ENCODE measurements at places on chromosomes 7 and 10.

- no peak for DNase-seq
These were observed 238.5 kb upstream of the MAGI2 start for GRCh38 chr7:79692015-79692414.

DNA sequence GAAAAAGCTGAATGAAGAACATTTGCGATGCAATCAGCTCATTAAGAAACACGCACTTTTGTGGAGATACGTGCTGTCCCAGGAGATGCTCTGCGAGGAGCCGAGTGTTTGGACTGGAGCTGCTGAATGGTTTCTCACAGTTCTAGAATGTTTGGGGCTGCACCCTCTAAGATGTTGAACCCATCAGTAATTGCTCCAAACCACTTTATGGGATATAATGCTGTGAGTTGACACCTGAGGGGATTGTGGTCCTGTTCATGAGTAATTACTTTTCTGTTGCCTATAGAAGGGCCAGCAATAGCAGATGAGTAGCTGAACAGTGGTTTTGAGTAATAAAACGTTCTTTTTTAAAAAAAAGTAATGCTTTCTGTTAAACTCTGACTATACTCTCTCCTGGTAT is 63.1 kb downstream of the IKZF1 start:
- no peak for DNase-seq

- DNase-seq = no peak
These were observed 53.7 kb downstream of the IKZF1 start for GRCh38 chr7:50358041-50358705.

DNA sequence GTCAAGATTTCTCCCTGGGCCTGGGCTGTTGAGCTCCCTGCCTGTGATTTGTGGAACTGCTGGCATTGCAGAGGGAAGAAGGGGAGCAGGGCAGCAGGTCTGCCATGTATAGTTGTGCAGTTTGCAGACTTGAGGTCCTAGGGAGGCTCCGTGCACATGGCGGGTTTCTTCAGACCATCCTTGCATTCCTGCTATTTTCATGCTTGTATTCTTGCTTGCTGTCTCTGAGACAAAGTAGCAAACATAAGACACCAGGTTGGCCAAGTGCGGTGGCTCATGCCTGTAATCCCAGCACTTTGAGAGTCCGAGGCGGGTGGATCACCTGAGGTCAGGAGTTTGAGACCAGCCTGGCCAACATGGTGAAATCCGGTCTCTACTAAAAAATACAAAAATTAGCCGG is 61.1 kb downstream of the NPTX2 start:
- DNase-seq = no peak

- no peak for DNase-seq
These were observed 42.7 kb downstream of the CFAP46 start for GRCh38 chr10:132899751-132900065.

DNA sequence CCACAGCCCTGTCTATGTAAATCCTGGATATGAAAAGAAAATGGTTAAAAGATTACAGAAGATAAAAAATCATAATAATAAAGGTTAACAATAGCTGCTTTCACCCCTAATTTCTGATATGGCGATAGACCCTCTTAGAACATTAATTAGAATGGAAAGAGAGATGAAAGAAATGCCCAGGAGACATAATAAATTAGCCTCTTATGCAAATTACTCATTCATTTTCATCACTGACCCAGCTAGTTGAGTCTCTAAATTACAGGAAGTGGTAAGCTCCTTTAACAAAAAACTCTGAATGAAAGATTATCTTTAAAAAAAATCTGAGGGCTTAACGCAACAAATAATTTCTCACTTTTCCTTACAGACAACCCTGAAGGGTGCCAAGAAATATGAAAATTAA is 12.4 kb downstream of the GFRA1 start:
- DNase-seq = no peak

DNA sequence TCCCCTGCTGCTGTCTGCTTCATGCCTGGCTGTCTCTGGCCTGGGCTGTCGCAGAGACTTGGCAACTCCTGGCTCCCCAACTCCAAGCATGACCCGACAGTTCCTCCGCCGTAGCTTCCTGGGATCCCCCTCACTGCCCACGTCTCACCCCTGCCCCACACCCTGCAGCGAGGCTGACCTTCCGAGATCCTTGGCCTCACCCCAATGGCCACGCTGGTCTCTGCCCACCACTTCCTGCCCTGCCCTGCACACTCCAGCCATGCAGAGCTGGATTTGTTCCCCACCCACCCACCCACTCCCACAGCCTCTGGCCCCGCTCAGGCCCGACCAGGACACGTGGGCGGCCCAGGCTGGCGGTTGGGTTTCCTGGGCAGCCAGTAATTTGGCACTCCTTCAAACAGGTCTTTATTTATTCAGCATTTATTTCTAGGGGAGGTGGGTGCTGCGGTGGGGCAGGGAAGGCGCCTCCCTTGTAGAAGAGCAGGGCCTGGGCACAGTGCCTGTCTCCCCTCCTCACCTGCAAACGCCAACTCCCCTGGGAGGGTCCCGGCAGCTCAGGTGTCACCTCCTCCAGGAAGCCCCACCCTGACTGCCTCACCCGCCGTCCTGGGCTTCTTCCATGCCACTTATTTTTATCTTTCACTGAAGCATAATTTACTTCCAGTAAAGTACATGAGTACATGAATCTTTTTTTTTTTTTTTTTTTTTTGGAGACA is 25.5 kb downstream of the GTF2IRD1 start:
- DNase-seq = no peak

- no peak for DNase-seq
These were observed 538.7 kb downstream of the REEP3 start for GRCh38 chr10:64059884-64060283.

- no peak for DNase-seq
These were observed 64.4 kb upstream of the HECTD2 start for GRCh38 chr10:91345716-91346115.

- no peak for DNase-seq
These were observed 287.2 kb downstream of the PTPRN2 start for GRCh38 chr7:158300427-158300826.

GRCh38 chr7:137480401-137480800 is 136.9 kb upstream of the PTN start:
- no peak for DNase-seq

- DNase-seq = no peak
These were observed 43.6 kb upstream of the KLF6 start for GRCh38 chr10:3828404-3829155.

- DNase-seq = no peak
These were observed 79.9 kb upstream of the COL13A1 start for GRCh38 chr10:69721690-69722310.

GRCh38 chr7:23268746-23269145 is 22.2 kb downstream of the GPNMB start:
- no peak for DNase-seq

GRCh38 chr10:8272794-8273425 is 218.4 kb downstream of the GATA3 start:
- no peak for DNase-seq

DNA sequence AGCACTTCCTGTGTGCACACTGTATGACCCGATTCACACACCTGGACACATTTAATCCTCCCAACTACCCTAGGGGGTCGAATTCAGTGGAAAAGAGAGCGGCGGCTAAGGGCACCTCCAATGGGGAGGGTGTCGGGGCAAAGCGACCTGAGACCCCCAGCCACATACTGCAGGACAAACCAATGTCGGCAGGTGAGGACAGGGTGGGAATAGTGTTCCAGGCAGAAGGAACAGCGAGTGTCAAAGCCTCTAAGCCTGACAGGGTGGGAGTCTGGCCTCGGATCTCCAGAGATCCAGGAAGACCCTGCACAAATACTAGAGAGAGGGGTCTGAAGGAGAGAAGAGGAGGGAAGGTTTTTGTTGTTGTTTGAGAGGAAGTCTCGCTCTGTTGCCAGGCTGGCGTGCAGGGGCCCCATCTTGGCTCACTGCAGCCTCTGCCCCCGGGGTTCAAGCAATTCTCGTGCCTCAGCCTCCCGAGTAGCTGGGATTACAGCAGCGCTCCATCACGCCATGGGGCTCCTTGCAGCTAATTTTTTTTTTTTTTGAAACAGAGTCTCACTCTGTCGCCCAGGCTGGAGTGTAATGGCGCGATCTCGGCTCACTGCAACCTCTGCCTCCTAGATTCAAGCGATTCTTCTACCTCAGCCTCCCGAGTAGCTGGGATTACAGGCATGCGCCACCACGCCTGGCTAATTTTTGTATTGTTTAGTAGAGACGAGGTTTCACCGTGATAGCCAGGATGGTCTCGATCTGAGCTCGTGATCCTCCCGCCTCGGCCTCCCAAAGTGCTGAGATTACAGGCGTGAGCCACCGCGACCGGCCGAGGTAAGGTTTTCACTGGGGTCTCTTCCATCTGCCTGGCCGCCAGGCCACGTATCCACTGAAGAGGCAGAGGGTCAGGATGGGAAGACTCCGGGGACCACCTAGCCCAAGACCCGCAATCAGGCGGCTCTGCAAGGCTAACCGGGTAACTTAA is 1.2 kb upstream of the ARPC1B start:
- DNase-seq = no peak

- DNase-seq = no peak
These were observed 6.6 kb upstream of the NPC1L1 start for GRCh38 chr7:44547536-44548231.

DNA sequence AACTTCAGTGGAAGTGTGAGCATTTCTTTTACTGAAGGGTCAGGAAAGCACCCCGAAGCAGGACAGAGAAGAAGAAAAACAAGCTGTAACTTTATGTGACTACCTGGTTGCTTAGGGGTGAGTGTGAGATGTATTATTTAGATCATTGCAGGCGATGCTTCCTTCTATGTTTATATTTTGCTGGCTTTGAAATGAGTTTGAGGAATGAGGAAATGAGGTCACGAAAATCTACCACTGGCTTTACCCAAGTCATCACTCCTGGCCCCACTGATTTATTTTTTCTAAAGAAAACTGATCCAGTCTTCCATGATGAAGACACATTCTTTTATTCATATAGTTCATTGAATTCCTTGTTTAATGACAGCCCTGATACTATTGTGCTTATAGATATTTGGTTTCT is 716.6 kb upstream of the FZD8 start:
- DNase-seq = no peak

- DNase-seq = no peak
These were observed 94.1 kb upstream of the KLF6 start for GRCh38 chr10:3879073-3879472.

GRCh38 chr7:11427686-11428273 is 404.2 kb downstream of the THSD7A start:
- DNase-seq = no peak

GRCh38 chr10:23238015-23238414 is 45.9 kb downstream of the PTF1A start:
- DNase-seq = no peak

DNA sequence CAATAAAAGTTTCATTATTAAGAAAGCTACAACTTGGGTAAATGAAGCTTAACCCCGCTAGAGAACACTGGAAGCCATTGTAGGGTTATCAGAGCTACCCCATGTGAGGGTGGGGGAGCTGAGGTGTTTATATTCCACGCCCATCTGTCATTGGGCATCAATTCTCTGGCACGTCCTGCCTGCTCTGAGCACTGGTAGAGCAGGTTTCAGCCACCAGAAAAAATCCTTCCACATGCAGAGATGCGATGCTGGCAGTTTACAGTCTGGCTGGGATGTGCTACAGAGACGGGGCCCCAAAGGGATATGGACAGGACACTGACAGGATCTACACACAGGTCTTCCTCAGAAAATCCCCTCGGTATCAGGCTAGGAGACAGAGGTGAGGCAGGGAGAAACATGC is 15.9 kb upstream of the RAPGEF5 start:
- DNase-seq = no peak

DNA sequence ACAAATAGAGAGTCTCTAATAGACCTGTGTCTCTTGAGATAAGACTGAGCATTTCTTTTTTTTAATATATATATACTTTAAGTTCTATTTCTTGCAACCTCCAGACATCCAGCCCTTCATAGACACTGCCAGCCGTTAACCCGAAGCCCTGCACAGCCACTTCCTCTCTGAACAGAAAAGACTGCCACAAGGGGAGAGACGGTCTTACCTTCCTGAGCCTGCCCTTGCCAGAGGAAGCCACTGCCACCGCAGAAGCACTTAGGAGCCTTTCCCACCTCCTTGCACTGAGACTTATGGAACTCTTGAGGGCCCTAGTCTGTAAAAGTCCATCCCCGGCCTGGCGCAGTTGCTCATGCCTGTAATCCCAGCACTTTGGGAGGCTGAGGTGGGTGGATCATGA is 31.8 kb upstream of the PRSS1 start:
- DNase-seq = no peak

DNA sequence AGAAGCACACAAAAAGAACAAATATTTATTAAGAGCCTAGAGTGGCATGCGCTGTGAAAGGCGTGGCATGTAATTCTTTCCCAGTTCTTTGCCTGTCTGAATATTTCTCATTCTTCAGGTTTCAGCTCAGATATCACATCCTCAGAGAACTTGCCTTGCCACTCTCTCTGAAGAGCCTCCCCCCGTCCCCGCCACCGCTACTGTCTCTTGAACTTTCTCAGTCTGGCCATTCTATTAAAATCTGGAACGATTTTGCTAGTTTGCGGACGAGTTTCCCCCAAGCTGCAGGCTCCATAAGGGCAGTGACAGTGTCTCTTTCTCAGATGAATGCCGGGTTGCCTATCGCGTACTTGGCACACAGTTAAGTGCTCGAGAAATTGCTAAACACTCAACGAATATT is 787 bp upstream of the PLEKHA1 start:
- no peak for DNase-seq

GRCh38 chr7:116955801-116956476 is 2.6 kb downstream of the ST7 start:
- DNase-seq = no peak

GRCh38 chr7:142111499-142111898 is at the start of gene MGAM2:
MGAM2 (plus strand) TSS chr7:142111718; CDS start chr7:142116874, 5,156 bp downstream.
- no peak for DNase-seq

- no peak for DNase-seq
These were observed 1.4 kb downstream of the PLPP4 start for GRCh38 chr10:120458432-120458831.

DNA sequence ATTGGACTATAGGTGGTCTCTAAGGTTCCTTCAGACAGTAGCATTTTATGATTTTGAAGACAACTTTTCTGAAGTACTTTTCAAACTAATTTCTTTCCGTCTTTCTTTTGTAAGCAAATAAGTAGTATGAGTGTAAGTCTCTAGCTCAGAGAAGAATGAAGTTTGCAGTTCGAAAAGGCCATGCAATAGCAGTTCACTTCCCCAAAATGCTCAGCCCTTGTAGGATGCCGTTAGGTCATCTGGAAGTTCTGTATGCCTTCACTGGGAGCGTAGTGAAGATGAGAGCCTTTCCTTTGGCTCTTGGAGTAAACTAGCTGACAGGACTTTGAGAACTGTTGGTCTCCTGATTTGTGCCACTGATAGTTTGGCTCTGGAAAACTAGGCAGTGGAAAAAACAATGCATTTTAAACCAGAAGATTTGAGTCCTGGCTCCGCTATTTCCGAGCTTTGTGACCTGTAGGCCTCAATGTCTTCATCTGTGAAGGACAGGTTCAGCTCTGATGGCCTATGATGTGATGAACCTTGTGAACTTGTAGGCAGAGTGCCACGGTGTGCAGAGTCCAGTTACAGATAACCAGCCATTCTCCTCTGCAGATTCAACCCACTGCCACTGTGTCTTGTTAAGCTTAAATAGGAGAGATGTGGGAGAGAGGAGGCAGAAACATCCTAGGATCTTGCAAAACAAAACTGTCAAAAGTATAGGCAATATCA is 18.8 kb downstream of the SGPL1 start:
- no peak for DNase-seq
